Fibroblast of skin of left biceps (primary cell): ENCODE measurements at places on chromosomes 13 and 19.
A peak's percentile ranks its signal among the peaks of the same experiment; 100 is the strongest.

- DNase-seq = no peak
These were observed 163.4 kb downstream of the PCDH20 start for GRCh38 chr13:61252213-61252612.

- DNase-seq = no peak
These were observed 142.4 kb downstream of the MYCBP2 start for GRCh38 chr13:77184455-77184854.

DNA sequence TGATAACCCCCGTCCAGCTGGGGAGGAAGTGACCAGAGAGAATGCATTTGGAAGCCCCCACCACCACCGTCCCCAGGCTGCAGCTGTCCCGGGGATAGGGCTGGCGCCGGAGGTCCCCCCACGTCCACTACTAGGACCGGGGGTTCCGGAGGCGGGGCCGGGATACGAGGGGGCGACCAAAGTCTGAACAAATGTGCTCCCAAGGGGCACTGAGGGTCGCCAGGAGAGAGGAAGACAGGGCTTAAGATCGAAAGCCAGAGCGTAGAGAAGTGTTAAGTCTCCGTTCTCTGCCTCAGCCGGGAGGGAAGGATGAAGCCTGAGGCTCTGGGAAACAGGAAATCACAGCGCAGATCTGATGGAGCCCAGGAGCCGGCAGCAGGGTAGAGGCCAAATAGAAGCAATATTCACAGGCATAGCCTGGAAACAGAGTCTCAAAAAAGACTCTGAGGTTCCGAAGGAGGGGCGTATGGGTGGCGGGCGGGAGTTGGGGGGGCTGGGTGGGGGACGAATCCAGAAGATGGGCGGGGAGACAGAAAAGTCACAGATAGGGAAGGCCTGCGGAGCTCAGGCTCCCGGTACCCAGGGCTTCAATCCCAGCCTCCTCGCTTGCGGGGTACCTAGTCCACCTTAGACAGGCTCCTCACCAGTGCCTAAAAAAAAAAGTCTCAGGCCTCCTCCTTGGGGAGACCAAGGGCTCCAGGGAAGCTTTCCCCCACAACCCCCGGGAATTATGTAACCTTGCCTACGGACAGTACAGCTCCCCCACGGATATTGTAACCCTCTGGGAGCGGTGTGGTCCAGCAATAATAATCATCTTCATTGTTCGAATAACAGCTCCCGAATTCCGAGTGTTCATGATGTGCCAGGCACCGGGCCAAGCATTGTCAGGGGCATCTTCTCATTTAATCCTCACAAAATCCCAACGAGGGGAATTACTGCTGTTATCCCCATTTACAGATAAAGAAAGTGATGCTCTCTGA is 1.1 kb upstream of the ERF start:
- no peak for DNase-seq

- no peak for DNase-seq
These were observed 80.1 kb downstream of the ESD start for GRCh38 chr13:46716821-46717220.

- DNase-seq = no peak
These were observed 4.9 kb downstream of the DIRAS1 start for GRCh38 chr19:2716275-2716650.

DNA sequence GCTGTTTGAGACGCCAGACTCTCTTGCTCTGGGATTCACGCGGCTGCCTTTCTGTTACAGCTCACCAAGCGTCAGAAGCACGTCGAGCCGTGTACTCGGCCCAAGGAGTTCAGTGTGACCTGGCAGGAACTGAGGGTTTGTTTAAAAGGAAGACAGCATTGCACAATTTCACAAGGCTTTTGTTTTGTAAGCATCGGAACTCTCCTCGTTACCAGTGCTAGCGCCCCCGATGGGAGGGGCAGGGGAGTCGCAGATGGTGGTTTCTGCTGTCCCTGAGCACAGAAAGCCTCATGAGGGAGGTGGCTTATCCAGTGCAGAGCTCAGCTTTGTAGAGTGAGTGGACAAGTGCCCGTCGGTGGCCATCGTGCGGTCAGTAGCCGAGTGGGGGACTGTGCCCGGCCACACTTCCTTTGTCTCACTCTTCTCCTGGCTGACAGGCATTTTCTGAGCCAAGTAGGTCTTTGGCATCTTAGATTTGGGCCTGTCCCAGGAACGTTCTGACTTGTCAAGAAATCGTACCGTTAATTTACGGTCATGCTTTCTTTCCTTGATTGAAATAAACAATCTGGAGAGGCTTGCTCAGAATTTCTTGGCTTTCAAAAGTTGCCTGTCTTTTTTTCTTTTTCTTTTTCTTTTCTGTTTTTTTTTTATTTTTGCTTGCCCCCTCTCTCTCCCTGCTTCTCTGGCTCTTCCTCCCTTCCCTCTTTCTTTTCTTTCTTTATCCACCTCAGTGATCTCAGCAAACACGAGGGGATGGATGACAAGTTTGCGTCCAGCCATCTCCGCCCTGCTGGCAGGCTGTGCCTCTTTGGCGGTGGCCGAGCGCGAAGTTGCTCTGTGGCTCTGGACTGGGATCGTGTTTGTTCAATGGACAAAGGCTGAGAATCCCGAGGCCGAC is 7.7 kb downstream of the KDM4B start:
- no peak for DNase-seq

DNA sequence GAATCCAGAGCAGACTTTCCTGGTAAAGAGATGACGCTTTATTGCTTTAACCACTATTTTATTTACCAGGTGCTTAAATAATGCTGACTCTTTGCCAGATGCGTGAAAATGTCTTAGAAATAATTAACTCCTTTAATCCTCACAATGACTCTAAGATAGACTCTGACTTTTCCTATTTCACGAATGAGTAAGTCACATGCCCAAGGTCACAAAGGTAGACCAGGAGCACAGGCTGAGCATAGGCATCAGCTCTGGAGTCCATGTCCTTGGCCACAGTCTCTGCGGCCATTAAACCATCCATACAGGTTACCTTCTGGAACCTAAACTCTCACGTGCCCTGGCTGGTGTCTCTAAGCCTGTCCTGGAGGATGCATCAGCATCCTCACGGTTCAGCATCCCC is 87.3 kb downstream of the ERCC5 start:
- DNase-seq = no peak

DNA sequence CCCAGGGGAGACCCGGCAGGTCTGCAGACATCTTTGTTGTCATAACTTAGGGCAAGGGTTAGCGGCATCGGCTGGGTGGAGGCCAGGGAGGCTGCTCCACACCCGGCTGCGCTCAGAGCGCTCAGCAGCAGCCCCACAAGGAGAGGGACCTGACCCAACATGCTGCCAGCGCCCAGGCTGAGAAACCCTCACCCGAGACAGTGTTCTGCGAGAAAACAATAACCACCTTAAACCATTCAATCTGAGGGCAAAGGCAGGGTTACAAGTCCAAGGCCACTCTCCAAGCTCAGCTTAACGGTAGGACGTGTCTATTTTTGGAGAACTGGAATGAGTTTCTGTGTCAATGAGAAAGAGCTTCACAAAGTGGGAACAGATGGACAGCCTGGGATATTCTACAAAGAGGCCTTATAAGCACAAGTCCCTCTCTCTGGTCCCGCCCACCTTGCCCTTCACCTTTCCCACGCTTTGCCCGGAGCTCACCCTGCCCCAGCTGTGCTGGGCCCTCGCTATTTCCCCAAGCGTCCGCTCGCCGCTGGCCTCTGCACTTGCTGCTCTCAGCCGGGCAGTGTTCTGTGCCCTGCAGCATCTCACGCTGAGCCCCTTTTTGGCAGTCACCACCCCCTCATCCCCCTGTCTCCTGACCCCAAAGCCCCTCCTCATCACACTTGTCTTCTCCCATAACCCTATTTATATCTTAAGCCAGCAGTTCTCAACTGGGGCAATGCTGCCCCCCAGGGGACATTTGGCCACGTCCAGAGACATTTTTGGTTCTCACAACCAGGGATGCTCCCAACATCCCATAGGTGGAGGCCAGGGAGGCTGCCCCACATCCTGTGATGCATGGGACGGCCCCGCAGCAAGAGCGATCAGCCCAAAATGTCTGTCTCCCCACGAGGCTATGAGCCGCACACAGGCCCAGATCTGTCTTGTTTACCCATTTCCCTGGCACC is 17.6 kb downstream of the PPP1R12C start:
- DNase-seq = no peak

- no peak for DNase-seq
These were observed 422 bp upstream of the MTUS2 start for GRCh38 chr13:28819735-28820098.

GRCh38 chr13:31909864-31910551 is 121.6 kb upstream of the FRY start:
- DNase-seq = peak; percentile 28

GRCh38 chr13:111518161-111518792 is 197.8 kb downstream of the TEX29 start:
- DNase-seq = no peak

GRCh38 chr19:42660353-42660752 is 65.6 kb upstream of the CEACAM8 start:
- no peak for DNase-seq

DNA sequence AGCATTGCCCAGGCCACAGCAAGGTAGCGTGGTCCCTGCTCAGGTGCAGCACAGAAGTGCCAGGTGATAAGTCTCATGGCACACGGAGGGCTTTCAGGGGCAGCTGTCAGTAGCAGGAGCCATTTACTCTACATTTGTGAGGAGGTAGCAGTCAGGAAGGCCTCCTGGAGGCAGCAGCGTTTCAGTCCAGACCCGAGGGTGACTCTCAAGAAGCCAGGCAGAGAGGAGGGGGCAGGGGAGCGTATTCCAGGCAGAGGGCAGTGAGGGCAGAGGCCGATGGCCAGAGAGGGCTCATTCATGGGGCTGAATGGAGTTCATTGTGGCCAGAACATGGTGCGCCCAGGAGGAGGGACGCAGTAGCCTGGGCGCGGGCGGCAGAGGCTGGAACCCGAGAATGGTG is 8.9 kb downstream of the PIAS4 start:
- no peak for DNase-seq

- DNase-seq = peak; percentile 71
These were observed at the start of gene RNASEH2A for GRCh38 chr19:12806242-12807081. Gene RNASEH2A, plus strand, starts transcription at chr19:12806584. Its CDS starts 90 bp downstream, at chr19:12806674.

DNA sequence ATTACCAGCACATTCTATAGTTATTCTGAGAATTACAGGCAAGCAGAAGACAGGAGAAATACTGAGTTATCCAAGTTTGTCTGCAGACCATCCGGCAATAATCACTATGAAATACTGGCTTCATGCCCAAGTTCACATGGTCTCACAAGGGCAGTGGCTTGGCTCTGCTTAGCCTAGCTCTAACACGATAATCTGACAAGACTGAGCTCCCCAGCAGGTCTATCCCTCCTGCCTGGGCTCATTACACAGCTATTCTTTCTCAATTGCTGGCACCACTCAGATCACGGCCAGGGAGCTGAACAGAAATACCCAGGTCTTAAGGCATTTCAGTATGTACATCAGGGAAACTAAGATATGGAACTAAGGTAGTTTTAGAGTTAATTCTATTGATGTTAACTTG is 361.6 kb upstream of the PCDH20 start:
- no peak for DNase-seq

DNA sequence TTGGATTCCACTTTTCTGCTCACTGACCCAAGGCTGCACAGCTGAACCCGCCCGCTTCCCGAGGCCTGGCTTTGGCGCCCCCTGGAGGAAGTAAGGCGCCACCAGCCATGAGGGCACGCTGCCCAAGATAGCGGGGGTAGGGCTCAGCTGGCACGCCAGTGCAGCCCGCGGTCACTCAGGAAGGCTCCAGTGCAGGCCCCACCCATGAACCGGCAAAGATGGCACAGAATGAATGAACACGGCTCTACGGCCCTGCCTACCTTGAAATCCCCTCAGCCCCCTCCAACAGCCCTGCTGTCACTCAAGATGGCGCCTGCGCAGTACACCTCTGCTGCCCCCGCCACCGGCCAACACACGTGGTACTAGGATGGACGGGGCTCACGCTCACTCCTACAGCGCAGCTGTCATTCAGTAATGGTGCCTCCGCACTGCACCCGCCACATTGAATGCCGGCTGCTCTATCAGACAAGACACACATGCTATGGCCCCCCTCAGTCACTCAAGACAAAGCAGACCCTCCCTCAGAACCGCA is 3.0 kb downstream of the PEG3 start:
- no peak for DNase-seq

- DNase-seq = peak; percentile 53
These were observed 216.8 kb downstream of the DIAPH3 start for GRCh38 chr13:59946944-59947343.

GRCh38 chr13:36815062-36815461 is 4.0 kb upstream of the RFXAP start:
- DNase-seq = no peak

GRCh38 chr13:47798906-47799305 is 202.2 kb downstream of the SUCLA2 start:
- peak; percentile 15 for DNase-seq

- peak; percentile 91 for DNase-seq
These were observed at the start of gene NAXD for GRCh38 chr13:110615322-110616102. Gene NAXD, plus strand, starts transcription at chr13:110615545. Its CDS starts 57 bp downstream, at chr13:110615602.

GRCh38 chr19:9166846-9167245 is 11.9 kb upstream of the OR7D2 start:
- no peak for DNase-seq

- no peak for DNase-seq
These were observed 6.1 kb downstream of the WDR83 start for GRCh38 chr19:12672744-12673143.

DNA sequence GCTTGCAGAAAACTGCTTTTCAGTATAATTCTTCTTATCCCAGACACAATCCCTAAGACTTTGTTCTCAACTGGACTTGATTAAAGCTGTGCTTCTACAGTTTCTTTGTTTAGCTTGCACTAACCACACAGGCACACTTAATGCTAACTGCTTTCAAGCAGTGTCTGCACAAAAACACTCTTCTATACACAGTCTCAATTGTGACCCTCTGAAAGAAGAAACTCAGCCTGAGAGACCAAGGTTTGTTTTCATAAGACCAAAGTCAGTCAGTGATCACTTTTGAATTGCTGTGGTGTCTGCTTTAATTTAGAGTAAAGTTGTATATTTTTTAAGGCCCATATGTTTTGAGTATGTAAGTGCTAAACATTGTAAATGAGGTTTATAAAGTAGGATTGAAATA is 431.2 kb downstream of the KCTD12 start:
- no peak for DNase-seq

- no peak for DNase-seq
These were observed 40.0 kb upstream of the KL start for GRCh38 chr13:32976056-32976805.

GRCh38 chr13:98869408-98870090 is 108.3 kb downstream of the DOCK9 start:
- no peak for DNase-seq

DNA sequence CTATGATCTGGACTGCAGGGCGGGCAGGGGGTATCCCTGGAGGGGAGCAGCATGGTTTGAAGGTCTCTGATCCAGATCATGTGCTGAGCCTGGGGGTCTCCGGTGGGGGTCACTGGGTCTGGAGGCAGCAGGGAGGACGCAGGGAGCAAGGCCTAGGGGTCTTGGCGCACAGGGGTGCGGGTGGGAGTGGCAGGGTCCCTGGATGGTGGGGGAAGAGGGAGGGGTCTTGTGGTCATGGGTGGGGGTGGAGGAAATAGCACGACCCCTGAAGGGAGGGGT is 1.9 kb downstream of the BTBD2 start:
- no peak for DNase-seq
